ENCODE measurements at places on chromosomes 7 and 10.
A peak's percentile ranks its signal among the peaks of the same experiment; 100 is the strongest.

- DNase-seq: no peak
These were observed 166.0 kb upstream of the TCF7L2 start for GRCh38 chr10:112784022-112784461.

DNA sequence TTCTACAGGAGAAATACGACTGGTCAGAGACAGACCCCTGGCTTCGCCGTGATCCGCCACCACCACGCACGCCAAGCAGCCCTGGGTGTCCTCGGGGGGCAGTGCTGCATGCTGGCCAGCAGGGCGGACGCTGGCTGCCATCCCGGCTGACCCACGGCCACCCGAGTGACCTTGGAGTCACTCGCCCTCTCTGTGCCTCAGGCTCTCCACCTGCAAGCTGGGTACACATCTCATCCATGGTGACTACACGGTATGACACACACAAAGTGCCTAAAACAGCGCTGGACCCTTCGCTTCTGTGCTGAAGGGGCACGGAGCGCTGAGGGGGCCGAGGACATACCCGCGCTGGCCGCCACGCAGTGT lies 62.0 kb upstream of the RNF32 start:
- no peak for DNase-seq

DNA sequence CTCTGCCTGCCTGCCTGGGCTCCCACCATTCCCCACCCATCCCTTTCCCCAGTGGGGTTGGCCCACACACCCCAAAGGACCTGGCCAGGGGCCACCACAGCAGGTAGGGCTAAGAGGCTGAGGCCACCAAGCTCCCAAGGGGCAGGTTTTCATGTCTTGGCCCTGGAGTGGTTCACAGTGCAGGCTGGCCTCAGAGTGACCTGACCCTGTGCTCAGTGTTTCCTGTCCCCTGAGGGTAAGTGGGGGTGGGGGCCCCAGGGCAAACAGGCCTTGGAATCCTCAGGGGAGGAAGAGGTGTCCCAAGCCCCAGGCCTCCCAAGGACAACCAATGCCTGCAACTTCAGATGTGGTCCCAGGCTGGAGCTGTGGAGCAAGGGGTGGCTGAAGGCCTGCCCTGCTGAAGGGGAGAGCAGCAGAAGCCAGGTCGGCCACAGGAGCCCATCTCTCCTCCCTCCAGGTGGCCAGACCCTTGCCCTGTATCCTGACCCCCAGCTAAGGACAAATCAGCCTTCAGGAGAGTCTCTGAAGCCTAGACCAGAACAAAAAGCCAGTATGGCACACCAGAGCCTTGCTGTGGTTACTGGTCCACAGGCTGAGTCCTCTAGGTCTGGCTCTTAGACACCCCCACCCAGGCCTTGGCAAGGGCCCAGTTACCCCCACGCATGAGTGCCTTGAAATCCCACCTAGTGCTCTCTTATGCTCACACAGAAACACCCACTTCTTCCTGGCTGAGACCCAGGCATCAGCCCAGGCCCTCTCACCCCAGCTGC lies 27.6 kb downstream of the POLL start:
- no peak for DNase-seq

- no peak for DNase-seq
These were observed 115.3 kb upstream of the MYO3A start for GRCh38 chr10:25818751-25819150.

GRCh38 chr7:137390076-137390475 lies 46.5 kb upstream of the PTN start:
- no peak for DNase-seq

DNA sequence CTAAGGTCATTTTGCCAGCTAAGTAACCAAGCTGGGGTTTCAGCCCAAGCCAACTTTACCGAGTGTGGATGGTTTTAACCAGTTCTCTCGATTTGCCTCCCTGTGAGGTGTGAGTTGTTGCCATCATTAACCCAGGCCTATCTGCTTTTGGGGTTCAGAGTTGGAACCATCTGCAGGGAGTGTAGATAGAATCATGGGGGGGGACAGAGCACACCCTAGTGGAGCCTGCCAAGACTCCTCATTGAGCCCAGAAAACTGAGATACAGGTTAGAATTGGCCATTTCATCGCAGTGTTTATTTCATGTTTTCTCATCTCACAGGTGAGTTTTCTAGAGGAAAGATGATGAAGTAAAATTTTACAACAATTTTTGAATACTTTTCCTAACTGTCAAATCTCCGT lies 133.6 kb downstream of the SDK1 start:
- no peak for DNase-seq

GRCh38 chr10:88545359-88545758 lies 37.8 kb downstream of the RNLS start:
- no peak for DNase-seq

GRCh38 chr10:19283285-19283684 lies 234.7 kb downstream of the MALRD1 start:
- no peak for DNase-seq

DNA sequence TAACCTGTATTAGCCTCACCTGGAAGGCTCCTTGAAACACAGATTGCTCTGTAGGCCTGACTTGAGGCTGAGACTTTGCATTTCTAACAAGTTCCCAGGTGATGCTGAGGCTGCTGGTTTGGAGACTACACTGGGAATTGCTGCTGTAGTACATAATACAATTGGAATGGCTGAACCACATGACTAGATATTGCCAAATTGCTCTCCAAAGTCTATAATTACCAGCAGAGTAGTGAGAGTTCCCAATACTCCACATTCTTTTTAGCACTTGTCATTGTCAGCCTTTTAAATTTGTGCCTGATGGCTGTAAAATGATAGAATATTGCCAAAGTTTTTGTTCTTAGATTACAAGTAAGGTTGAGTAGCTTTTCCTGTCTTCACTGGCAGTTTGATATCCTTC lies 39.9 kb downstream of the PLEKHA8 start:
- peak; percentile 3 for DNase-seq

DNA sequence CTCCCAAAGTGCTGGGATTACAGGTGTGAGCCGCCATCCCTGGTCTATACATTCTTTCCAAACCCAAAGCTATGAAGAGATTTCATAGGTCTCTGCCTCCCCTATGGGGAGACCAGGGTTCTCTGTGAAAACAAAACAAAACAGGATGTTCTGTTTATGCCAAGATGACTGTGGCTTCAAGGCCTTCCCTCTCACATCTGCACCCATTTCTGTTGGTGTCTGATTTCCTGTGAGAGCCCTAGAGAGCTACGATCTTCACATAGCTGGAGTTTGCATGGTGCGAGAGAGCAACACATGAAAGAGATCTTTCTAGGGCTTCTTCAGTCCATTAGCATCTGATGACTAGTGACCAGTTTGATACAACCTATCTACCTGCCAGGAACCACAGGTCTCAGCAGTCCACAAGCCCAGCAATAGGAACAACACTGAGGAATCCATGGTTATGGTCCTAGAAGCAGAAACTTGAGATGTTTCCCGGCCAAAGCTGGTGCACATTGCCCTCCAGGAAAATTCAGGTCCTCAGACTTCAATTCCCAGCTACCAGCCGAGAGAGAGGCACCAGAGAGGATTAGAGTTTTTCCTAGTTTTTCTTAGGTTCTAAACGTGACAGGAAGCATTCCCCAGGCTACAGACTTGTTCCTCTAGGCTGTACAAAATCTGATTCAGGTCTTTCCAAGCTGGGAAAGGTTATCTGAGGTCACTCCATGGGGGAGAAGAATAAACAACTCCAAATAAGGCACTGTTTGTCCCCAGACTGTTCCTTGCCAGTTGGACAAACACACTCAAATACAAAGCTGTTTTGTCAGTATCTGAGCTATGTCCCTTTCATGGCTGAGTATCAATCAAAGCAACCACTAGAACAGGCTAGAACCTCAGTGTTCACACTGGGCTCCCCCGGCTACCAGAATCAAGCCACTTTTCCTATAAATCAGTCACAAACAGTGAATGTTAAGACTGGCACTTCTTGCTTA lies 259.7 kb downstream of the CALN1 start:
- no peak for DNase-seq

- DNase-seq: no peak
These were observed 69.5 kb downstream of the HIBADH start for GRCh38 chr7:27593226-27593625.

DNA sequence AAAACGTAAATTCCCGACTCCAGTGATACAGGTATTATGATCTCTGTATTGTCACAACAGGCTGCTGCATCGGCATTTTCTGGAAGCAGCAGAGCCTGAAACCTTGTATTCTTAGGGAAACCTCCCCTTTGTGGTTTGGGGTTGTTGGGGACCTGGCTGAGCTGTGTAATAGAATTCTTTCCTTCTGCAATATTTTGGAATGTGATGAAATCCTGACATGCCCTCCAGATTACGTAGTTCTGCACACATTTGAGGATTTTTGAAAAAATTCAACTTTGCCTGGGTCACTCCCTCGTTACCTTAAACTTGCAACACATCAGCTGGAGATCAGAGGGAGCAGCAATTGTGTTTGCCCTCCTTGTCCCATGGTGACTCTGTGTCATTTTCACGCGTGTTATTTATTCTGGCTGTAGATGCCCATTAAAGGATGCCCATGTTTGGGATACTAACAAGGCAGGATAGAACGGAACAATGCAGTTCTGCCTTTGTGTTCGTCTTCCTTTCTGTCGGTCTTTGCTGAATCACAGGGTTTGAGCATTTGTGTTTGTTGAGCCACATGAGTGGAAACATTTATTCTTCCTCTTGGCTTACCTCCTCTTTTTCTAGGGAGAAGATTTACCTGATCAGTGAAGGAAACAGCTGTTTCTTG lies 181.7 kb downstream of the TCF7L2 start:
- no peak for DNase-seq

DNA sequence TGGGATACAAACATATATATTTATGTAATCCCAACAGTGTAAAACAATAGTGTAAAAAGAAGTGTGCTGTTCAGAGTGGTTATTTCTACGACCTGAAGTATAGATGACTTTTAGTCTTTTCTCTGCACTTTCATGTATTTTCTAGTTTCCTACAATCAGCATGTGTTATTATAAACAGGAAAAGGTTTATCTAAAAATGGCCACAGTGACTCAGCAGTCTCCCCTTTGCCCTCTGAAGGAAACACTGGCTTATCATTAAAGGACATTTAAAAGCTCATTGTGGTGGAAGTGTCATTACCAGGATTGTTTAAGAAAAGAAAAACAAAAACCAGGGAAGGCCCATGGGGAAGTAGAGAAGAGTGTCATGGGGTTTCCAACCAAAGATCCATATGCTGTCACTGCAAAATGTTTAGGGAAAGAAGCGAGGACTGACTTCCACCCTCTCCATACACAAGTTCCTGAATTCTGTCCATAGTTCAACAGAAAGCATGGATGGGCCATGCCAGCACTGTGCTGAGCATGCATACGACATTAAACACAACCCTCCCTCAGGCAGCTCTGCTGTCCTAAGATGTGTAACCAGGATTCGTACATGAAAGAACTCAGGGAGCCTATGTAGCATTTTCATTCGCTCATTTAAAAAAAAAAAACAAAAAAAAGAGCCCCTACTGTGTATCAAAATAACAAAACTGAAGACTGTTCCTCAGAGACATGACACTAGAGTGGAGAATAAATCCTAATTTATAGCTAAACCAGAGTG lies 10.2 kb downstream of the CYREN start:
- no peak for DNase-seq

DNA sequence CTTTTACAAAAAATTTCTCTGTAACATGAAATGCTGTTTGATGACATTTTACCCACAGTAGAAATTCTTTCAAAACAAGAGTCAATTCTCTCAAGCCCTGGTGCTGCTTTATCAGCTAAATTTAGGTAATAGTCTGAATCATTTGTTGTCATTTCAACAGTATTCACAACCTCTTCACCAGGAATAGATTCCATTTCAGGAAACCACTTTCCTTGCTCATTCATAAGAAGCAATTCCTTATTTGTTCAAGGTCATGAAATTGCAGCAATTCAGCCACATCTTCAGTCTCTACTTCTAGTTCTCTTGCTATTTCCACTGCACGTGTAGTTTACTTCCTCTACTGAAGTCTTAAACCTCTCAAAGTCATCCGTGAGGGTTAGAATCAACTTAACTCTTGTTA lies 14.1 kb downstream of the STAG3 start:
- DNase-seq: no peak

DNA sequence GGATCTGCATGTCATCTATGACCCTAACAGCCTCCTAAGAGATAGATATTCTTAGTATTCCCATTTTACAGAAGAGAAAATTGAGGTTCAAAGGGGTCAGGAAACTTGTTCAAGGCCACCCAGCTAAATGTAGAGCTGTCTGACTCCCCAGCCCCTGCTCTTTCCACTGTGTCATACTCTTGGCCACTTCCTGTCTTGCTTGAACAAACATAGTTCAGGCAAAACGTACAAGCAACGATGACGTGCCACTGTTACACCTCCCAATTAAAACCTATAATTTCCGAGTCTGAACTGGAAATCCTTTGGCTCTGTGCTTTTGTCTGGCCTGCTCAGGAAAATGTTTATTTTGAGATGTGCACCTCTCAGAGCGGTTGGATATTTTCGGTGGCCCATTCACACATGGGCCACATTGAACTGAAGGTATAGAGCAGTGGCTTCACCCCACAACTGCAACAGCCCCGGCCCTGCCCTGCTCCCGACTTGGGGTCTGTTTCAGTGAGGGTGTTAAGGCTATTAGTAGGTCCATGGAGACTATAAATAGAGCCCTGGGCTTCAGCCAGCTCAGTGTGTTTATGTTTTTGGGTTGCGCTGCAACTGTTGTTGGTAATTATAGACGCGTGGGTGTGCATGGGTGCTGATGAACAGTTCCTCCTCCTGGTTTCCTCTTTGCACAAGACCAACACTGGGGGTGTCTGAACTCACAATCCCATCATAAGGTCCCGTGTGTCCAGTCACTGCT lies 172.3 kb upstream of the ADO start:
- DNase-seq: no peak

DNA sequence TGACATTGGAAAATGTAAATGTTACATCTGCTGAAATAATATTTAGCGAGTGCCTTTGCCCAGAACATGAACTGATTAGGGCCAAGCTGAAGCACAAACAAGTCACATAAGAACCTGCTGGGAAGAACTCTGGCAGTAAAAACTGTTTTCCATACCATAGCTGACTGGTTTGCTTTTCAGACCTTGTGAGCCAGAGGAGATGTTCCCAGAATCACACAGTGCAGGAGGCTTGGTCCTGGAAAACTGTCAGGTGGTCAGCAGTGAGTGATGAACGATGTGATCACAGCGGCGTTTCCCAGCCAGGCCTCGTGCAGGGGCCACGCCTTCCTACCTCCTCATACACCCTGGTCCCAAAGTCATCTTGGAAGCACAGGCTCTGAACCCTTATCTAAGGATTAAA lies 164.2 kb upstream of the EEPD1 start:
- no peak for DNase-seq

DNA sequence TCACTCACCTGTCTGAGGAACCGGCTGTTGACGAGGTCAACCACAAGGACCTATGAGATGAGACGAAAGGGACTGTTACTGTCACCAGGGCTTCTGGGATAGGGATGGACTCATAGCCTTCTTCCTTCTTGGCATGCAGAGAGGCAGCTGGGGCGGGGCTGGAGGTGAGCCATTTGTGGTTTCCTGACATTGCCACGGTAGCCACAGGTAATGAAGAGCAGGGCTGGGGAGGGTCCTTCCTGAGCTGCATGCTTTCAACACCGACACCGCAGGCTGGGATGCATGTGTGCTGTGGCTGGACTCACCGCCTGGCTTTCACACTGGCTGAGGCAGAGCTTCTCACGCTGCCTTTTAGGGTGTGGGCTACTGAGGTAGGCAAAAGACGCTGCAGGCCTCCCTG lies 46.4 kb upstream of the MKRN1 start:
- no peak for DNase-seq
